A673 (cell line): ENCODE measurements at places on chromosomes 3 and 15.

- DNase-seq, result no peak
Observed at GRCh38 chr3:169215461-169216352, 447.8 kb downstream of the MECOM start.

GRCh38 chr15:78314181-78314581 is 14.8 kb upstream of the SKIC8 start:
- no peak for DNase-seq

DNA sequence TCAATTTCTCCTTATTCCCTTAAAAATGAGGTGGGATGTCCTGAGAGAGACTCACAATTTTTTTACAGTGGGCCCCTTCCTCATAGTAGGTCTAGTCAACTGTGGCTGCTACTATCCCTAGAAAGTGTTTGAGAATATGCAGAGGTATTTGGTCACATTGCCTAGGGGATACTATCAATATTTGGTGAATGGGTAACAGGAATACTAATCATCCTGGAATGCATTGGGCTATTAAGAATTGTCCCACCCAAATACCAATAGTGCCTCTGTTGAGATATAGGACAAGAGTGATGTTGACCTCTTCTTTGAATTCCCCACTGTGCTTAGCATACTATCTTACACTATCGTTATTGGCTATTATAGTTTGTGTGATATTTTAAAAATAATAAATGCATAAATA is 389.4 kb downstream of the DIPK2A start:
- no peak for DNase-seq

DNA sequence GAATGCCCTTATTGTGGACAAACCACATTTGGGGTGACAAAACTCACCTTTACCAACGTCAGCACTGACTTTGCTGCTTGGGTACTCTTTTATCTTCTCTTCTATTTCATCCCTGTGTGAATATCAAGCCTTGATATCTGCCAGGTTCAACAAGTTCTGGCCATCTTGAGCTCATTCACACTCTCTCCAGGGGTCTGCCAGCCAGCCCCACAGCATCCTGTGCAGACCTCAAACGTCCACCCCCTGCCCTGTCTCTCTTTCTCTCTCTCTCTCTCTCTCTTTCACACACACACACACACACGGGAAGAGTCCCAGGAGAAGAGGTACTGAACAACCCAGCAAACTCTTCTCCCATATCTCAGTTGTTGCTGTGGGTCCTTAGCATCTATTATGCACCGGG is 10.7 kb downstream of the ILDR1 start:
- DNase-seq, result no peak

- DNase-seq, result no peak
Observed at GRCh38 chr15:71812966-71813722, 2.8 kb downstream of the NR2E3 start.

DNA sequence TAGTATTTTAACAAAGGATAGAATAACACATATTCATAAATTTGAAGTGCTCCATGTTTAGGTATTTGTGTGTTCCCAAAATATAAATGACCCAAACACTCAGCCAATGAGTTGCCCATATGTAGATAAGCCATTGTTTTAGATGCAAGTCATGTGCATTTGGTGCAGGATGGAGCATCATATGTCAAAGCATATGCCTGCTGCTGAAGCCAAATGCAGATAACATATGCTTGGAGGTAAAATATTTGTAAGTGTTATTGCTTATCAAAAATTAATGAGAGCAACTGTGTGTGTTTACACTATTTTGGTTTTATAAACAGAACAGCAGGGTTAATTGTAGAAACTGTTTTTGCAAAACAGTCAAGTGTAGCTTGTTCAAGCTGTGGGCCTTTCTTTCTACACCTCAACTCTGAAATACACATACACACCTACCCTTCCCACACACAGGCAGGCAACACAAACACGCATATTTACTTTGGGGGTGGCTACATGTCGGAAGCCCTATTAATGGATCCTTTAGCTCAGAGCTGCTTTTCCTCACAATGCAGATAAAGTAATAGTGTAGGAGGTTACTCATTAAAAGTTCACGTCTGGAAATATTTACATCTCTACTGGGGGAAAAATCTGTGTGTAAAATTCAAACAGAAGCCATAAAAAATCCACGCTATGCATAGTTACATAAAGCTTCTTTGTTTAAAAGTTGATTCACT is 521.4 kb downstream of the ZNF385D start:
- DNase-seq, result no peak

DNA sequence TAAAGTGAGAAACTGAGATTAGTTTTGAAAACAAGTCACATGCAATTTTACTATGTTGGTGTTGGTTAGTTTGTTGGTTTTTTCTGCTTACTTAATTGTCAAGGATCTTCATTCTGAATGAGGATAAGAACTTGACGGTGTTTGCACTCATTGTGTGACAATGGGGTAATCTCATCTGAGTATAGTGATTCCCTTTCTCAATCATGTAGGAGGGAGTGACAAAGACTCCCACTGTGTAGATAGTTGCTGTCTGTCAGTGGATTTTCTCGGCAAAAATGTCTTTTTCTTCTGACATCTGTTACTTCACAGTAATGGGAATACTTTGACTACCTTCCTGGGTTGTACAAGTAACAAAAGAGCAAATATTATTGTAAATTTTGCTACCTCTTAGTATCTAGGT is 23.5 kb downstream of the KCNH8 start:
- no peak for DNase-seq

DNA sequence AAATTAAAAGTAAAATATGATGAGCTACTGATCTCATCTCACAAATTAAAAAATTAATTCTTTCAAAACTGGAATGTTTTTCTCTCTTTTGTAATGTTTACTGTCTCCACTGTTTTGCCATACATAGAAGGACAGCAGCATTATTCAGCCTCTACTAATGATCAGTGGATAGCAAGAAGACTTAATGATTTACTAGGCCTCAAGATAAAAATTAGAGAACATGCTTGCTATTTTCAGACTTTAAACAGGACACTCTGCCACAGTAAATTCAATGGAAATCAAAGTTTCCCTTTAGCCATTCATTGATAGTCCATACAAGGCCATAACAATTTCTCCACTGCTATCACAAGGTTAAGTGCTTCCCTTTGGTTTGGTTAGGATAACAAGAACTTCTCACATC is 129.4 kb downstream of the TMCC1 start:
- no peak for DNase-seq

DNA sequence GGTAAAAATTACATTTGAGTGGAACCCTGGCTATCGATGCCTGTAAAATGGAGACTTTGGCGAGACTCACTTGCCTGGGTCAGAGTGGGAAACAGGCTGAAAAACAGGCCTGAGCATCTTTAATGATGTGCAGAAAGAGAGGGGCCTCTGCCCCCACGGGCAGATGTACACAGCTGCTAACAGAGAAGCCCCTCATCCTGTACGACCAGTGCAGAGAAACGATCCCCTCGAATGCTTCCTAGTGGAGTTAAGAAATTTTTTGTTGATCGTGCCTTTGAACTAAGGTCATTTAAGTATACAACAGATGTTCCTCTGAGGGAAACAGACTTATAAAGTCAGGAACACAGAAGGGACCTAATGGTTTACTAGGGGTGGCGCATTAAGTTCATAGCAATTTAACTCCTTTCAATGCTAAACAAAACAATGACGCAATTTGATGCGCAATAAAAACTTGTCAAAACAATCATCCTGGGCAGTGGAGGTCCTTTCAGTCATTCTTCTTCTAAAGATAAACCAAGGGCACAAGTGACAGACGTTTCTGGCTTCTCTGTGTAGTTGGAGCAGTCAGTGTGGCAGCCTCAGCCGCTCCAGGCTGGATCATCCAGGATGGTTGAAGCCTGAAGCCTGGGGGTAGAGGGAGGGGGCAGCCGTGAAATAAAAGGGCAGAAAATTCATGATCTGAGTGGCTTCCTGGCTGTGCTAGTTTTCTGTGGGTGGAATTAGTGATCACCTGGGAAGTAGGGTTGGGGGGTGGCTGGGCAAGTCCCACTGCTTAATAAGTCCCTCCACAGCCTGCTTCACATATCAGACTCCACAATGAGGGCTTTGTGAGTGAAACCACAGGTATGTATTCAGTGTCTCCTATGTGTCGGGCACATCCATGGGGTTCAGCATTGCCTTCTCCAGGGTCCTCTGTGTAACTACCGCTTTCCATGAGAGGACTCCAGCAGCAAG is 50.8 kb upstream of the MRPS22 start:
- no peak for DNase-seq

DNA sequence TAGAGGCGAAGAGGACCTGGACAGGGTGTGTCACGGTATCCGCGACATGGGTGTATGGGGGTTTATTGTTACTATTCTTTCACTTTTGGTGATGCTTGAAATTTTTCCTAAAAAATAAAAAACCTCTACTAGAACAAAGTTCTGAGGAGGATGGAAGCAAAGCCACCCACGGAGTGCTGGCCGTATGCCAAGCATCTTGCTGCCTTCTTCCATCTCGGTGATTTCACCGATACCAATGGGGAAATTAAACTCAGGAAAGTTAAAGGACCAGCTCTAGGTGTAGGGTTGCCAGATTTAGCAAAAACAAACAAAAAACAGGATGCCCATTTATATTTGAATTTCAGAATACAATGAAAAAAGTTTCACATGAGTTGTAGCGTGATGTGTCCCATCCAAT is 33.9 kb downstream of the SMAD6 start:
- peak; percentile 59 for DNase-seq

GRCh38 chr3:130950641-130951040 is 56.8 kb downstream of the ATP2C1 start:
- no peak for DNase-seq

- DNase-seq, result peak; percentile 1
Observed at GRCh38 chr15:24955531-24955921, 739 bp downstream of the SNRPN start.
